ENCODE measurements at places on chromosomes 13 and 19.

DNA sequence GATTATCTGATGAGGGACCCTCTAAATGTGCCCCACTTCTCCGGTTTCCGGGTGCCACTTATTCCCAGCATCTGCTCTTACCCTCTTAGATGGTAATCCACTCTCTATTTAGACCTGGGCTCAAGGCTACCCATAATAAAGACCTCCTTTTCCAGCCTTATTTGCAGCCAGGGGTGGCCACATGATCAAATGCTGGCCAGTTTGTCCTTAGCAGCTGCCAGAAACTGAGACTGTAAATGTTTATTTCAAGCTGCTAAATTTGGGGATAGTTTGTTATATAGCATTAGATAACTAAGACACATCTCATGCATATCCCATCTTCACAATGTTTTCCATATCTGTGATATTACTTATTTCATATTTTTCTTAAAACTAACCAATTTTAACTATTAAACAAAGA is 10.1 kb downstream of the THAP8 start:
- DNase-seq, result no peak

- no peak for DNase-seq
These were observed 252.7 kb downstream of the TEX29 start for GRCh38 chr13:111572956-111573761.

- DNase-seq, result no peak
These were observed 111.9 kb downstream of the HSPH1 start for GRCh38 chr13:31049833-31050232.

GRCh38 chr13:110018009-110018408 is 231.6 kb upstream of the IRS2 start:
- DNase-seq, result no peak

GRCh38 chr13:40159736-40160135 is 504.3 kb downstream of the COG6 start:
- DNase-seq, result no peak

- DNase-seq, result no peak
These were observed 164.0 kb upstream of the ZNF507 start for GRCh38 chr19:32181216-32181920.

DNA sequence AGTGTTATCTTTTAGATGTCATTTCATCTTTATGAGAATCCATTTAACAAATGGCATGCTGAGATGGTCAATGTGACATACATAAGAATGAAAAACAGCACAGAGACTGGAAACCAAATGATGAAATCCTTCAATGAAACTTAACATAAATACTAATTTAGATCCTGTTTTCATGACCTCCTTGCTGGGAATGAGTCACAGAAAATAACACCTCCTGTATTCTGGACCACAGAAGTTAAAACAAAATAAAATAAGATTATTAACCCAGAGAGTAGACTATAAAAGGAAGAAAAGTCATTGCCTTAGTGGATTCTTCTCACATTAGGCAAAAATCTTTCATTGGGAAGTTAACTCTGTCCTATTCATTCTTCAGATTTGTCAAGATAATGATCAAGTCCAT is 1.6 kb downstream of the DIAPH3 start:
- no peak for DNase-seq

DNA sequence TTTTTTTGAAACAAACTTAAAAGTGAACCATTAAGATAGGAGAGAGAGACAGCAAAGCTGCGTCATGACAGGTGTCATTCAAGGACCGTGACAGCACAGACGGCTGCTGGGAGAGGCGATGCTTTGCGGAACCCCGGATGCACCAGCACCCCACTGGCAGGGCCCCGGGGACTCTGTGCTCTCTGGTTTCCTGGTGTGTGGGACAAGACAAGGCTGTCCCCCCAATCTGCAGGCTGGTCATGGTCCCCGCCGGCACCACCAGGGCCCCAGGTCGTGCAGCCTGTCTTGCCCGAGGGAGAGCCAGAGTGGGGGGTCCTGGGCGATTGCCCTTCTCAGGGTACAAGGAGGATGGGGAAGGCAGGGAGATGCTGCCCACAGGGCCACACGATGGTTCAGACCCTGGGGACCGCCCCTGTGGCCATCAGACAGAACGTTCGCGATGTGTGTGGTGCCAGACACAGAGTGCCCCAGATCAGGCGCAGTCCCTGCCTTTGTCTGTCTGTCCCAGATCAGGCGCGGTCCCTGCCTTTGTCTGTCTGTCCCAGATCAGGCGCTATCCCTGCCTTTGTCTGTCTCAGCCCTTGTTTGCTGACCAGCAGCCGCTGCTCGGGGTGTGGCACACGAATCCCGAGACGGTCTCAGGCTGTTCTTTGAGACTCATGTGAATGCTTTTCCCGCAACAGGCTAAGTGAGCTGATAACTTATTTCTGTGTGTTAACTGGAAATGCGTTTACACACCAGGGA is 36.1 kb downstream of the ADPRHL1 start:
- no peak for DNase-seq

DNA sequence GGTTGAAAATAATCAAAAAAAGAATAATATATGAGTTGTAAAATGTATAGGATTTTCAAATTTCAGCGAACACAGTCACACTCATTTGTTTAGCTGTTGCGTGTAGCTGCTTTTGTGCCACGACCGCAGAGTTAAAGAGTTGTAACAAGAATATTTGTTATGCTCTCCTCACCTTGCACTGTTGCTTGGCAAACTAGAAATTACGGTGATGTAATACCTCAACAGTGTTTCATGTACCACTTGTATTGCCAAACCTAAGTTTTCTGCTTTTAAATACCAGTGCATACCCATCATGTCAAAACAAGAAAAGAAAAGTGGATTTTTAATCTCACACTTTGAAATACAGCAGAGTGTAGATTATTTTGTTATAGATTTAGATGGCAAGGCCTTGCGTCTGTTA is 201.1 kb downstream of the NBEA start:
- no peak for DNase-seq

DNA sequence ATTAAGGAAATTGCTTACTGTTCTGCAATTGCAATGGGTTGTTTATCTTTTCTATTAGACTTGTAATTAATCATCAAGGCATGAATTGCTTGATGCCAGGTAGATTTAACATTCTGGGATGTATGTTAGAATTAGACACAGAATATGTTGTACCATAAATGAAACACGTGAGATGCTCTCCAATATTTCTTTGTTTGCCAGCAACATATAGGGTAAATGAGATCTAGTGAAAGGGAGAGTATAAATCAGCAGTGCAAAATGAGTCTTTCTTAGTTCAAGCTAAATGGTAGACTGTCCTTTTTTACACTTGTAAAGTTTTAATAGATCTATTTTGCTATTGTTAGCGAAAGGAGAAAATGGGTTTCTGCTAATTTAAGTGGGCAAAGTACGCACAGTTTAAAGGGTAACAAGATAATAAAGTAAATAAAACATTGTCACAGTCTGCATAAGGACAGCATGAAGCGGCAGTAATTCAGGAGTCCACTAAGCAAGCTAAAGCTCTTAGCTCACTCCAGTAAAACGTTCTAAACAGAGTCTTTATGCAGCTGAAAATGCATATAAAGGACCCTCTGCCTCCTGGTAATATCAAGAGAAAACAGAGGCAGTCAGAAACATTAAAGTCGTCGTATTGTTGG is 1137.1 kb downstream of the OLFM4 start:
- DNase-seq, result no peak

GRCh38 chr19:6264803-6265202 is 15.0 kb downstream of the MLLT1 start:
- DNase-seq, result no peak
